ENCODE measurements at places on chromosomes 1 and 21.

DNA sequence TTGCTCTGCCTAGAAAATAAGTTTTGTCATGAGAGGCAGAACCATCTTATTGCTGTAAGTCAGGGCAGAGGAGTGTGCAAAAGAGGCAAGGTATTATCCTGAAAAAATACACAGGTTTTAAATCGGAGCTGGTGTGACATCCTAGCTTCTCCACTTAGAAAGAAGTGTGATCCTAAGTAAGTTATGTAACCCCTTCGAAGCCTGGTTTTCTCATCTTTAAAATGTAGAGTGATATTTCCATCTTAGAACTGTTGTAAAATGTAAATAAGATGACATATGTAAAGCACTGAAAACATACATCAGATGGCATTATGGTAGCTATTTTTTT is 65.1 kb downstream of the IER5 start:
- H3K4me3 ChIP-seq, result no peak overlapping the region
- DNase-seq, result no peak
- H3K36me3 ChIP-seq, result no peaks in the 10 kb centered on the region
- peaks cover 42% of the 10 kb centered on the region for H3K4me1 ChIP-seq
- no peaks in the 10 kb centered on the region for H3K27me3 ChIP-seq
- no peak overlapping the region for H3K27ac ChIP-seq

- DNase-seq, result no peak
- H3K4me3 ChIP-seq, result no peak overlapping the region
- no peaks in the 10 kb centered on the region for H3K27me3 ChIP-seq
Measured at GRCh38 chr1:17046334-17046657, 7.5 kb downstream of the SDHB start.

DNA sequence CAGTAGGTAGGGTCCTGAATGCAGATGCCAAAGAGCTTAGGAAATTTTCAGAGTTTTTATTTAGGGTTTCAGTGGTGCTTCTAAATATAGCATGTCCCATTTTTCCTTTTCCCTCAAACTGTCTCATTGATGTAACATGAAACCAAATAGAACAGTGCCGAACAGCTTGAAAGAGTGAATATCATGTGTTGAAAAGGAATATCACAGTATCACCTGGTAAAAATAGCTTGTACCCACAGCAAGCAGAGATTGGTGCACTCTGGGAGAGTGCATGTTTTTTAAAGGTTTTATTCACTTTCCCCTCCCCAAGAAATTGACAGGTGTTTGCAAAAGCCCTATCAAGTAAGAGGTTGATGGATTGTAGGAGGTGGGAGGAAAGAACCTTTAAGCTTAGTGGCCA is 41.9 kb upstream of the ELAVL4 start:
- no peak for DNase-seq
- H3K4me3 ChIP-seq, result no peak overlapping the region
- no peaks in the 10 kb centered on the region for H3K36me3 ChIP-seq
- H3K27ac ChIP-seq, result no peak overlapping the region

DNA sequence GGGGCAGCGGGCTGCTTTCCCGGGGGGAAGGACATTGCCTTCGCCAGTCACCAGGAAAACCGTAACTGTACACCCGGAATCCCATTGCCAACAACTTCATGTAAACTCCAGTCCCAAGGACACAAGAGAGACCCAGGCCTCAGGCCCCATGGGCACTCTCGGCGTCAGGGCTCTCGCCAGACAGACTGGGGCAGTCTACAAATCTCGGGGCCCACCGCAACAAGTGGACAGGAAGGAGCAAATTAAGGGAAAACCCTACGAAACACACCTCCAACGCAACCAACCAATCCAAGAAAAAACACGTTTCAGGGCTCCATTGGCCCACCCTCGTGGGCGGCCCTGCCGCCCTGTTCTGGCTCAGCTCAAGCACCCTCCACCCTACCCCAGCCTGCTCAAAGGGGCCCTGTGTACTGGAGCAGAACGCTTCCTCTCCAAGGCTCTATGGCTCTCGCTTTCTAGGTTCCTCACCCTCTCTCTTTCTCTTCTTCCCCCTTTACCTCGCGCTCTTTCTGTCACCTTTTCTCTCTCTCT is 4.6 kb upstream of the ZNF678 start:
- peaks cover 30% of the 10 kb centered on the region for H3K27me3 ChIP-seq
- no peaks in the 10 kb centered on the region for H3K36me3 ChIP-seq
- DNase-seq, result no peak
- no peak overlapping the region for H3K4me3 ChIP-seq
- peaks cover 12% of the 10 kb centered on the region for H3K4me1 ChIP-seq
- H3K27ac ChIP-seq, result no peak overlapping the region

- H3K4me3 ChIP-seq, result no peak overlapping the region
- no peaks in the 10 kb centered on the region for H3K4me1 ChIP-seq
- H3K27ac ChIP-seq, result no peak overlapping the region
- no peak for DNase-seq
- peaks cover 27% of the 10 kb centered on the region for H3K36me3 ChIP-seq
- H3K27me3 ChIP-seq, result no peaks in the 10 kb centered on the region
Measured at GRCh38 chr1:235714205-235714897, 64.8 kb upstream of the GNG4 start.

GRCh38 chr1:115640384-115640783 is 1.4 kb upstream of the VANGL1 start:
- peaks cover 33% of the 10 kb centered on the region for H3K27me3 ChIP-seq
- no peak overlapping the region for H3K4me3 ChIP-seq
- no peak for DNase-seq
- H3K4me1 ChIP-seq, result peaks cover 11% of the 10 kb centered on the region
- H3K27ac ChIP-seq, result no peak overlapping the region
- H3K36me3 ChIP-seq, result peaks cover 3% of the 10 kb centered on the region

DNA sequence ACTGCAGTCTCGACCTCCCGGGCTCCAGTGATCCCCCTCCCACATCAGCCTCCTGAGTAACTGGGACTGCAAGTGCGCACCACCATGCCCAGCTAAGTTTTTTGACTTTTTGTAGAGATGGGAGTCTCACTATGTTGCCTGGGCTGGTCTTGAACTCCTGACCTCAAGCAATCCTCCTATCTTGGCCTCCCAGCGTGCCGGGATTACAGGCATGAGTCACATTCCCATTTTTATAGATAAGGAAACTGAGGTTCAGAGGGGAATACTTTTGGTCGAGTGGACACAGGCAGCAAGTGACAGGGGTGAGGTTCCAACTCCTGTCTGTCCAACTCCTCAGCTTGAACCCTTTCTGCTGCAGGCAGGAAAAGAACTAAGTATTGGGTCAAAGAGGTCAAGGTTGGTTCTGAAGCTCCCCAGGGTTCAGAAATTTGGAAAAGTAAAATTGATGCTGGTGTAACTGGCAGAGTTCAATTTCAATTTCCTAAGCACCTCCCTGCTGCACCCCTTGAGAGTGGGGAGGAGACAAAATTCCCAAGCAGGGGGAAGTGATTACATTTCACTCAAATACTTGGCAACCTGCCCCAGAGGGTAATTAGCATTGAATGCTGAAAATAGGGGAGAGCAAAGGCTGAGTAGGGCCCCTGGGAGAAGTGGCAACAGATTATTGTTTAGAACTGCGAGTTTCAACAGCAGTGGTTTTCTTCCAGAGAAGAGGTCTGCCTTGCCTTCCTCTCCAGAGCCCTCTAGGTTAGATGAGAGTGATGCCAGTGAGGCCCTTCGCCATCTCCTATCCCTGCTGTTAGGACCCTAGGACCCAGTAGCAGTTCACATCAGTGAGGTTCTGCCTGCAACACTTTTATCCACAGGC is 17.5 kb upstream of the ALPL start:
- H3K4me3 ChIP-seq, result no peak overlapping the region
- H3K36me3 ChIP-seq, result no peaks in the 10 kb centered on the region
- H3K27me3 ChIP-seq, result peaks cover 10% of the 10 kb centered on the region

- peaks cover 13% of the 10 kb centered on the region for H3K36me3 ChIP-seq
- no peaks in the 10 kb centered on the region for H3K27me3 ChIP-seq
- H3K27ac ChIP-seq, result peak overlapping the region; percentile 96
- peaks cover 30% of the 10 kb centered on the region for H3K4me1 ChIP-seq
Measured at GRCh38 chr1:88892357-88892877, 1.1 kb upstream of the GTF2B start.

DNA sequence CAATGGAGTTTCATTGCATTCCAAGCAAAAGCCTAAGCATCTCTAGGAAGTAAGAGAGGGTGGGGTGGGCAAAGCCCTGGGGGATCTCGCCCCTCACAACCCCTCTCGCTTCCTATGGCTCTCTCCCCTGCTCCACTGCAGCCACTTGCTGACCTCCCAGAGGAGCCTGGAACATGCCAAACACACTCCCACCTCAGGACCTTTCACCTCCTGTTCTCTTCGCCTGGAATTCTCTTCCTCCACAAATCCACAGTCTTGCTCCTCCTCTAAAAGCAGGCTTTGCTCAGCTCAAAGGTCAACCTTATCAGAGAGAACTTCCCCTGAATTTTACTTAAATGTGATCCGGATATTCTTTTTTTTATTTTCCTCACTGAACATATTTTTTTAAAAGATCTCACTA is 20.9 kb upstream of the SRRM1 start:
- no peaks in the 10 kb centered on the region for H3K36me3 ChIP-seq
- no peak overlapping the region for H3K27ac ChIP-seq
- peaks cover 19% of the 10 kb centered on the region for H3K27me3 ChIP-seq
- no peak overlapping the region for H3K4me3 ChIP-seq

GRCh38 chr1:81437213-81437612 is 363.5 kb upstream of the ADGRL2 start:
- H3K27ac ChIP-seq, result no peak overlapping the region
- no peaks in the 10 kb centered on the region for H3K36me3 ChIP-seq
- no peaks in the 10 kb centered on the region for H3K27me3 ChIP-seq
- H3K4me3 ChIP-seq, result no peak overlapping the region
- no peaks in the 10 kb centered on the region for H3K4me1 ChIP-seq

DNA sequence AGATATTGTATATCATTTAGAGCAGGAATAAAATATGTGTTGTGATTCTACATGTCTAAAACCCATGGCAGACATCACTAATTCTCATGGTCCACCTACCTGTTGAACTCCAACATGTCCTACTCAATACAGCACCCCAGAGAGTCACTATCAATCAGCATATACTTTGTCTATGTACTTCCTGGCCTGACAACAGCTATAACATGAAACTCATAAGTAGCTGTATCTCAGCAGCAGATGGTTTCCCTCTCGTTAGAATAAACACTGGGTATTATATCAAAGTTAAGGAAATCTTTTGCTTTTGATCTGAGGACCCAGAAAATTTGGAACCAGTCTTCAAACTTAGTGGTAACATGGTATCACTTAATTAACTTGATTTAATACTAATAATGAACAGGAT is 15.8 kb downstream of the ARPC5 start:
- H3K4me1 ChIP-seq, result peaks cover 14% of the 10 kb centered on the region
- no peak for DNase-seq
- H3K36me3 ChIP-seq, result peaks cover 8% of the 10 kb centered on the region
- H3K27me3 ChIP-seq, result no peaks in the 10 kb centered on the region
- H3K27ac ChIP-seq, result no peak overlapping the region

DNA sequence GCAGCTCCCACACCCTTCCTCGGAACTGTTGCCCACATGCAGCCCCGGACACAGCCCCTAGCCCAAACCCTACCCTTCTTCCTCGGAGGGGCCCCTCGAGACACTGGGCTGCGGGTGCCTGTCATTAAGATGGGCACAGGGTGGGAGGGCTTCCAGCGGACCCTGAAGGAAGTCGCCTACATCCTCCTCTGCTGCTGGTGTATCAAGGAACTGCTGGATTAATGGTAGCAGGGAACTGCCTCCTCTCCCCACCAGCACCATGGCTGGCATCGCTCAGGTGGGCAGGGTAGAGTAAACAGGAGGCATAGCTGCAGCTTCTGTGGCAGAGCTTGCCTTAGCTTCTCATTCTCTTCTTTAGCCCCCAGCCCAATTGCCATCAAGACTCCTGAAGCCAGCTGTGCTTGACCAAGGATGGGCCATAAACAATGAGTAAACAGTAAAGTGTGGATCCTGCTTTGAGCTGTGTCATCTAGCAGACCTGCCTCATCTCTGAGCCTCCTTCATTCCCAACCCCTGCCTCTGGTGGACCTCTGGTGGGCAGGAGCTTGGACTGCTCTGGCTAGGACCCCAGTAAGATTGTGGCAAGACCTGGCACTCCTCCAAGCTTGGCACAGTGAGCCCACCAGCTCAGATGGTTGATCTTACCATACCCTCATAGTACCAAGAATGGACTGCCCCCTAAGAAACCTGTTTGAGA is at the start of gene LENEP:
Gene LENEP, plus strand, starts transcription at position 15 of the 697 bp plus-strand sequence. Its CDS starts 22 bp downstream, at position 37.
- H3K4me3 ChIP-seq, result no peak within 1 kb of the TSS
- peaks cover 26% of the 10 kb centered on the region for H3K4me1 ChIP-seq
- peaks cover 9% of the 10 kb centered on the region for H3K36me3 ChIP-seq
- H3K27me3 ChIP-seq, result no peaks in the 10 kb centered on the region
- no peak for DNase-seq

- no peak overlapping the region for H3K27ac ChIP-seq
- H3K4me1 ChIP-seq, result peaks cover 3% of the 10 kb centered on the region
- H3K4me3 ChIP-seq, result no peak overlapping the region
- peaks cover 8% of the 10 kb centered on the region for H3K27me3 ChIP-seq
- no peaks in the 10 kb centered on the region for H3K36me3 ChIP-seq
- DNase-seq, result no peak
Measured at GRCh38 chr1:205579711-205580110, 52.1 kb downstream of the ELK4 start.

- H3K27me3 ChIP-seq, result peaks cover 37% of the 10 kb centered on the region
- H3K36me3 ChIP-seq, result no peaks in the 10 kb centered on the region
- no peak overlapping the region for H3K27ac ChIP-seq
- DNase-seq, result no peak
Measured at GRCh38 chr1:170214117-170215032, 68.6 kb downstream of the NTMT2 start.

DNA sequence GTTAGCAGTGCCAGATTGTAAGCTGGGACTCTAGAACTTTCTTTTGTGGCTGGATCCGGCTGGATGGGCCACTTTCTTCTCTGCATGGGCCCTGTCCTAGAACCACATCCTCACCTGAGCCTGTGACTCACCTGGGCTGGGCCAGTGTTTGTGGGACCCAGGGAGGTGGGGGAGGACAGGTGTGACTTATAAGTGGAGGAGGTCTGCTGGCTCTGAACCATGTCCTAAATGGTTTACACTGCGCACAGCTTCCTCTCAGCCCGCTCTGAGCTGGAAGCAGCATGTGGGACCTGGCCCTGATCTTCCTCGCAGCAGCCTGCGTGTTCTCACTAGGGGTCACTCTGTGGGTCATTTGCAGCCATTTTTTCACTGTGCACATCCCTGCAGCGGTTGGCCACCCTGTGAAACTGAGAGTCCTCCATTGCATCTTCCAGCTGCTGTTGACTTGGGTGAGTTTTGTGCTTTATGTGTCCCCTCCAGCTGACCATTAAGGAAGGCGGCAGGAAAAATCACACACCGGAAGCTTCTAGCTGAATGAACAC is at the start of gene AADACL3:
Gene AADACL3, plus strand, starts transcription at position 215 of the 542 bp plus-strand sequence. Its CDS starts 67 bp downstream, at position 282.
- H3K36me3 ChIP-seq, result no peaks in the 10 kb centered on the region
- peaks cover 21% of the 10 kb centered on the region for H3K27me3 ChIP-seq
- no peak within 1 kb of the TSS for H3K27ac ChIP-seq
- H3K4me3 ChIP-seq, result no peak within 1 kb of the TSS
- H3K4me1 ChIP-seq, result no peaks in the 10 kb centered on the region

DNA sequence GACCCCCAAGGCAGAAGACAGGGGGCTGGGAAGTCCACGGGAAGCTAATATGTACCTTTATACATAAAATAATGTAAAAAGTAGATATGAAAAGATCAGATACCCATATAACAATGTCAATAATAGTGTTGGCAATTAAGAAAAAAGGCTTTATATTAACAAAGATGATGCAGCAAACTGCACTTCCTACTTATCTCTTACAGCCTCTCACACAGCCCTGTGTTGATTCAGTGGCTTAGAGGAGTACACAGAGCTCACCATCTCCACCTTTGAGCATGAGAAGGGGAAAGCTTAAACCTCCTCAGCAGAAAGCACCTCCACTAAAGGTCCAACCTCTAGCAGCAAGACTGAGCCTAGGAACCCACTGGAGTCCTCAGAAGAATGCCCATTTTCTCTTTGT is 7.2 kb upstream of the VSIG8 start:
- no peaks in the 10 kb centered on the region for H3K36me3 ChIP-seq
- no peak overlapping the region for H3K4me3 ChIP-seq
- H3K27me3 ChIP-seq, result peaks cover 3% of the 10 kb centered on the region
- no peak for DNase-seq
- H3K27ac ChIP-seq, result no peak overlapping the region

Data from activated CD4-positive, alpha-beta T cell treated with anti-CD3 and anti-CD28 coated beads for 36 hours (primary cell).